ENCODE measurements at places on chromosomes 13 and 19.

GRCh38 chr13:94416454-94417080 lies 62.9 kb downstream of the DCT start:
- DNase-seq = no peak

DNA sequence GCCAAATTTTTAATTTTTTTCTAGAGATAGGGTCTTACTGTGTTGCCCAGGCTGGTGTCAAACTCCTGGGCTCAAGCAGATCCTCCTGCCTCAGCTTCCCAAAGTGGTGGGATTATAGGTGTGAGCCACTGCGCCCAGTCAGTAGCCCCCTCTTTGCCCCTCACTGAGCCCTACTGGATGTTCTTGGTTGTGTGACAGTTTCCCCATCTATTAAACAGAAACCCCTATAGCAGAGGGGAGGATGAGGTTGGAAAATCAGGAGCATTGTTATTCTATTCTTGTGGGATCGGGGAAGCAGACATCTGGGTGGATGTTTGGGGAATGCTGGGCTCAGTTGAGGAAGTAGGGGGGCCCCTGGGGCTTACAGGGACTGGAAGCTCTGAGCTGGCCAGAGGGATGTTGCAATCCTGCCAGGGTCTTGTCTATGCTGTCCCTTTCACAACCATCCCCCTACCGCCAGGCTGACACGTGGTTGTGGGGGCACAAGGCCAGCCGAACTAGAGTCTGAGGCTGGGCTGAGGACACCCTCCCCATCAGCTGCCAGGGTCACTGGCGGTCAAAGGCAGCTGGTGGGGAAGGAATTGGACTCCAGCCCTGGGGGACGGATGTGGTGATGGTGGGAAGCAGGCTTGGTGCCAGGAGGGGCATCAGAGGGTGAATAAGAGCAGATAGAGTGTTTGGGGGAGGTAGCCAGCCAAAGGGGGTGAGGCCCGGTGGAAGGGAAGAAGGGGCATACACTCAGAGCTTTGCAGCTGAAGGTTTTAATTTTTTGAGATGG lies 10.9 kb downstream of the APOC1 start:
- DNase-seq = no peak

DNA sequence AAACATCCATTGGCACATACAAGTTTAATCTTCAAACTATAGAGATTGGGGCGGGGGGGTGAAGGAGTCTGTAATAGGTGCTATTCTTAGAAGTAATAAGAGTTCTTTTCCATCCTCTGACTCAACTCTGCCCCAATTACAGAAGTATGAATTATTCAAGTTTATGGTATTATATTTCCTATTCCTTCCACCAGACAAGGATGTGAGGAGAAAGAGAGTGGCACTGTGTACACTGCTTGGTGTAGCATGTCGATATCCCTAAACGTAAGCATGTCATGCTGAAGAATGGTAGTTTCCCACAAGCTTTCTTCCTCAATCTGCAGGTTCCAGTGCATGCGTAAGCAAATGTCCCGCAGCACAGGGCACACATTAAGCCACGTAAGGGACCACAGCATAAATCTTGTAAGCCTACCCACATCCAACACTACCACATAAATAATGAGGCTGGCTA lies 14.1 kb downstream of the BRD4 start:
- DNase-seq = no peak

DNA sequence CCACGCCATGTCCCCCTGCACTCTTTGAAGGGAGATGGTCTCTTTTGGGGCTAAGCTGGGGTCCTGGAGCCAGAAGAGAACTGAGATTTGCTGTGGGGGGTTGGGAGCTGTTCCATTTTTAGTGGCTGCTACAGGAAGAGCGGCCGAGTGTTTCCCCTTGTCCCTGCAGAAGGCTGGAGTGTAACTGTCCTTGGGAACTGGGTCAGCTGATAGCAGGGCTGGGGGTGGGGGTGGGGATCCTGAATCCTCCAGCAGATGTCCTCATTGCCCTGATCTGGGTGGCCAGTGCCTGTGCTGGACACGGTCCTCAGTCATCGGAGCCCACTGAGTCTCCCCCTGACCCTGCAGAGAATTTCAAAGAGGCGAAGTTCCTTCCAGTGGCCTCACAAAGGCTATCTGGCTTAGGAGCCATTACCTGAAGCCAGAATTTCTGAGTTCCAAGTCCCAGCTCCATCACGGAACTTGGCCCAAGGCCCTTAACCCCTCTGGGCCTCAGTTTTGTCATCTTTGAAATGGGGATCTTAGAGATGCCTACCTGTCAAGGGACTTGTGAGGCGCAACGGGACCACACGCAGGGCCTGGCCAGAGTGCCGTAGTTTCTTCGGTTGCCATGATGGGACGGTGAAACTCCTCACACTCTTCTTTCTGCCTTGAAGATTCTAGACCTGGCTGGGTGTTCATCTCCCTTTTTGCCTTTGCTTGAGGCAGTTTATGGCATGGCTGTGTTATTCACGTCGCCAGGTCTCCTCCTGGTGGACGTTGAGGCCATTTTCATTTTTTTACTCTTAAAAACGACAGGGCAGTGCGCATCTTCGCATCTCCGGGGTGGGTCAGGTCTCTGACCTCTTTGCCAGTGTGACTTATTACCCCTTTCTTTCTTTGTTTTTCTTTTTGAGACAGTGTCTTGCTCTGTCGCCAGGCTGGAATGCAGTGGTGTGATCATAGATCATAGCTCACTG lies 51.9 kb downstream of the DNM2 start:
- no peak for DNase-seq

- no peak for DNase-seq
Observed at GRCh38 chr19:36256853-36257519, 42.1 kb downstream of the ZNF146 start.

GRCh38 chr13:51222037-51222685 lies at the start of gene FAM124A:
Gene FAM124A (plus strand): TSS chr13:51222398. CDS start chr13:51222502, 104 bp downstream.
- DNase-seq = peak; percentile 56

DNA sequence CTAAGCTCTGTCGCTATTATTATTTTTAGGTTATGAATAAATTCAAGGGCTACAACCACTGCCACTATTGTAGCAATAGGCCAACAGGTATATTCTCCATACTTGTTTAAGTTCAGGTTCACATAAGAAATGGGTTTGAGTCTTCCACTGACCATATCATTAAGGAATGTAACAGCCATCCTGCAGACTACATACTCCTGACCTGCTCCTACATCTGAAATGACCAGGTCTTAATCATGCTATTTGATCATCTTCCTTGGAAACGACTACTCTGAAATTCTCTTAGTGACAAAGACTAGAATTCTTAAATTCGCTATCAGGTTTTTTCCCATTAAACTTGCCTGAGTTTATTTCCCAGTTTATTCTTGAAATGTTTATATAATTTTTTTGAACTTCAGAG lies 66.8 kb downstream of the IPO5 start:
- DNase-seq = no peak
